ENCODE measurements at places on chromosomes 6 and 20. TPM values are rescaled to one million over a fixed set of nuclear protein-coding genes. Genes with fewer than 3 reads are reported as not detected.

DNA sequence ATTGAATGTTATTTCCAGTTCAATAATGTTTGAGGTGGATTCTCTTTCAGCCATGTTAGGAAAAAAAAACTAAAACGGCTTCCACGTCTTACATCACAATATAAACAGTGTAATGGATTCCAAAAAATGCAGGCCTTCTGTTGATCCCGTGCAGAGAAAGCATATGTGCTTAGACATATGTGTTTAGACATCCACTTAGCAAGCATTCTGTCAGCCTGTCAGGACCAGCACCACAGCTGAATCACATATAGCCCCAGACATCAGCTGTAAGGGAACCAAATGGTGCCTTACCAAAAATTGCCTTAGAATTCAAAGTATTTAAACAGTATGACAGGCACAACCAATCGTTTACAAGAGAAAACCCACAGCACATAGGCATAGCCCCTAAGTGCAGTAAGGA, 304.9 kb downstream of the EYA4 start:
- H3K36me3 ChIP-seq, result no peaks in the 10 kb centered on the region
- DNase-seq, result peak; percentile 37
- no peaks in the 10 kb centered on the region for H3K4me1 ChIP-seq
- no peaks in the 10 kb centered on the region for H3K27me3 ChIP-seq
- no peak overlapping the region for H3K27ac ChIP-seq
- H3K4me3 ChIP-seq, result no peak overlapping the region

- H3K4me1 ChIP-seq, result no peaks in the 10 kb centered on the region
- no peak overlapping the region for H3K27ac ChIP-seq
- no peaks in the 10 kb centered on the region for H3K36me3 ChIP-seq
- DNase-seq, result no peak
These were observed 117.0 kb upstream of the MYL9 start for GRCh38 chr20:36424314-36424713.

GSTA2 gene
- not detected for total RNA-seq

GRCh38 chr20:10982692-10983091, 308.9 kb upstream of the JAG1 start:
- H3K27ac ChIP-seq, result no peak overlapping the region
- H3K4me3 ChIP-seq, result no peak overlapping the region
- H3K4me1 ChIP-seq, result no peaks in the 10 kb centered on the region
- no peaks in the 10 kb centered on the region for H3K27me3 ChIP-seq
- H3K36me3 ChIP-seq, result no peaks in the 10 kb centered on the region
- no peak for DNase-seq

GRCh38 chr6:34288581-34288980, 39.8 kb upstream of the SMIM29 start:
- peak overlapping the region; percentile 62 for H3K27ac ChIP-seq
- peak; percentile 73 for DNase-seq
- H3K36me3 ChIP-seq, result peaks cover 38% of the 10 kb centered on the region
- peak overlapping the region; percentile 44 for H3K4me3 ChIP-seq
- H3K4me1 ChIP-seq, result peaks cover 21% of the 10 kb centered on the region
- H3K27me3 ChIP-seq, result no peaks in the 10 kb centered on the region
